ENCODE measurements at places on chromosomes 12 and 14.

GRCh38 chr12:66662729-66663128, 16.1 kb downstream of the GRIP1 start:
- DNase-seq = peak; percentile 34

- peak; percentile 64 for DNase-seq
Observed at GRCh38 chr12:68538726-68539614, 71.7 kb upstream of the RAP1B start.

GRCh38 chr14:79009286-79009685, 839.1 kb downstream of the NRXN3 start:
- no peak for DNase-seq

DNA sequence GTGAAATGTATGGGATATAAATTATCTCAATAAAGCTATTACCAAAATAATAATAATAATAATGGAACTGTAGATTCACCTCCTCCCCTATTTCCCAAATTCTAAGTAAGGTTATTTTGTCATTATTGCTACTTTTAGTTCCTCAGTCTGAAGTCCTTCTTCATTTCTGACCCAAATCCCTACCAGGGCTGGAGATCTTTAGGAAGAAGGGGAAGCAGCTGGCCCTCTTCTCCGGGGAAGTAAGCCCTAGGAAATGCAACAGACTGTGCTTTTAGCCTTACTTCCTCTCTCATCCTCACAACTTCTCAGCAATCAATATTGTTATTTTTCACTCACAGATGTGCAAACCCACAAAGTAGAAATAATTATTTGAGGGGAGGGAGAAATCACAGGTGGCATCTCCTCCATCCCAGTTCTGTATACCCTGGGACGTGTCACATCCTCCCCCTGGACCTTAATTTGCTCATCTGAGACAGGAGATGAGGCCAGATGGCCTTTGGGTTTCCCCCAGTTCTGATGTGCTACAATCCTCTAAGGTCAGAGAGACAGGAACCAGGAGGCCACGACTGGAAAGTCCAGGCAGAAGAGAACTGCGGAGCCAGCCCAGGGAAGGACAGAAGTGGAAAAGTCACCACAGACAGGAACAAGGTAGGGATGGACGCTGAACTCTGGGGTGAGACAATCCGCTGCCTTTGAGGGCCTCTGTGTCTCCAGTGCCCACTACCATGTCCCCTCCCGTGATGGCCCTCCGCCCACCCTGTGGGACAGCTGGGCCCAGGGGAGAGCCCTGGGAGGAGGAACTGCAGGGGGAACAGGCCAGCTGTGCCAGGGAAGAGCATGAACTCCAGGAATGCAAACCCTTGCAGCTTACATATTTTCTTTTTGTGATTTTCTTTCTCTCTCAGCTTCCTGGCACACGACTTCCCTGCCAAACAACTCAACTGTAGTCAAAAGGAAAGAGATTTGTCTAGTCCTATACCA, 10.6 kb upstream of the TNFRSF1A start:
- no peak for DNase-seq

DNA sequence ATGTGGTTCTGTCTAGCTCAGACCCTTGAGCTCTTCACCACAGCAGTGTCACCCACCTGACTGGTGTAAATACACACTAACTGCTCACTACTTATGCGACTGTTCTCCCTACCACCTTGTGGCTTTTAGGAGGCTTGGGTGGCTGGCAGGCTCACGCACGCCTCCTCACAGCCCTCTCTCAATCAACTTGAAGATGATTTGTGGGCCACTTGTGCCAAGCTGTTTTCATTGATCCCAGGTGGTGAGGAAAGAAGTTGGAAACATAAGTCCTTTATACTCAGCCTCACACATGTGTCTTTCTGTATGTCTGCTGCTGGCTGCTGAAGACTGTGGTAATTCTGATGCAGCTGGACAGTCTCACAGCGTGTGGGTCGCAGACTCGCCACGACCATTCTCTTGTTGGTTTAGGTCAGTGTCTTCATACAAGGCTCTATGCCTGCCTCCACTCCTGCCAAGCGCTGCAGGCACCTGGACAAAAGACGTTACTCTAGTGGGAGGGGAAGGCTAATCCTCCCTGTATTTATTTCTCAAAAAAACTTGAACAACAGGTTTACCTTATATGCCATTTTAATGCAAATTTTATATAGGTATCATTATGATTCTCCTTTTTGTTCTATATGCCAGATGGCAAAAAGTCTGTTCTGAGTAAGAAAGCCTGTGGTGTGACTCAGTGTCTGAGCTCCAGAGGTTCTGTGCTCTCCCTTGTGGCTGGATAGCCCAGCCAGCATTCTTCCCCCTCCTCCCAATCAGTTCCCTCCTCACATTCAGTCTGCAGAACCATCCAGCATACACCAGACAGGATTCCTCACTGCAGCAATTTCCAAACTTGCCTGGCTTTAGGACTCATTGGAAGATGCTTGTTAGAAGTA, 115.6 kb downstream of the DIP2B start:
- DNase-seq = peak; percentile 93

DNA sequence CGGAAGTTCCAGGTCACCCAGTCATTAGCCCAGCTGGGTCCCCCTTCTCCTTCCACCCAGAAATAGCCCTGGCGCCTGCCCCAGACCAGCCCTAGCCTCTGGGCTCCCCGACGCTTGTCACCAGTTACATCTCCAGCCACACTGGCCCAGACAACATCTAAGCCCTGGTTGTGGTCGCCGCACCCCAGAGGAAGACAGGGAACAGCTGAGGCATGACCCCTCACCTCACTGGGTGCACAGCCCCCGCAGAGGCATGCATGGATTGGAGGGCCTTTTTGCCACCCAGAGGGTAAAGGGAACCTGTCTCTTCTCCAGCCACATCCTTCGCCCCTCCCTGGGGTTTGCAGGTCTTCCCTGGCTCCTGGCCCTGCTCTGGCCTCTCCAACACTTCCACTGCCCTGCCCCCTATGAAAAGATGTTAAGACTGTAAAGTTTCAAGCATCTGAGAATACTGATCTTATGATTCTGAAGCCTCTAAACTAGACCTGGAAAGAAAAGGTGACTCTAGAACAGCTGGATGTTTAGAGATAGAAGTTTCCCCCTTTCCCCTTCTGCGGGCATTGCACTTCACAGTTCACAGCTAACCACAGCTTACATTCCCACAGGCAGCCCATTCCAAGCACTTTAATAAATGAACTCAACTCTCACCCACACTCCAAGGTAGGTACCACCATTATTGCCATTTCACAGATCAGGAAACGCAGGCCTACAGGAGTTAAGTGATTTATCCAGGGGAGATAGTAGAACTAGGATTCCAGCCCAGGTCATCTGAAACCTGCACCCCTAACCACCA, 14.7 kb downstream of the TMEM119 start:
- no peak for DNase-seq

GRCh38 chr12:124566997-124567672, at the start of gene NCOR2:
Gene NCOR2, minus strand, starts transcription at chr12:124567612. Its CDS starts 72,361 bp downstream, at chr12:124495251.
- no peak for DNase-seq

All from AG08395 (cell line).